ENCODE measurements at places on chromosomes 16 and 17.

DNA sequence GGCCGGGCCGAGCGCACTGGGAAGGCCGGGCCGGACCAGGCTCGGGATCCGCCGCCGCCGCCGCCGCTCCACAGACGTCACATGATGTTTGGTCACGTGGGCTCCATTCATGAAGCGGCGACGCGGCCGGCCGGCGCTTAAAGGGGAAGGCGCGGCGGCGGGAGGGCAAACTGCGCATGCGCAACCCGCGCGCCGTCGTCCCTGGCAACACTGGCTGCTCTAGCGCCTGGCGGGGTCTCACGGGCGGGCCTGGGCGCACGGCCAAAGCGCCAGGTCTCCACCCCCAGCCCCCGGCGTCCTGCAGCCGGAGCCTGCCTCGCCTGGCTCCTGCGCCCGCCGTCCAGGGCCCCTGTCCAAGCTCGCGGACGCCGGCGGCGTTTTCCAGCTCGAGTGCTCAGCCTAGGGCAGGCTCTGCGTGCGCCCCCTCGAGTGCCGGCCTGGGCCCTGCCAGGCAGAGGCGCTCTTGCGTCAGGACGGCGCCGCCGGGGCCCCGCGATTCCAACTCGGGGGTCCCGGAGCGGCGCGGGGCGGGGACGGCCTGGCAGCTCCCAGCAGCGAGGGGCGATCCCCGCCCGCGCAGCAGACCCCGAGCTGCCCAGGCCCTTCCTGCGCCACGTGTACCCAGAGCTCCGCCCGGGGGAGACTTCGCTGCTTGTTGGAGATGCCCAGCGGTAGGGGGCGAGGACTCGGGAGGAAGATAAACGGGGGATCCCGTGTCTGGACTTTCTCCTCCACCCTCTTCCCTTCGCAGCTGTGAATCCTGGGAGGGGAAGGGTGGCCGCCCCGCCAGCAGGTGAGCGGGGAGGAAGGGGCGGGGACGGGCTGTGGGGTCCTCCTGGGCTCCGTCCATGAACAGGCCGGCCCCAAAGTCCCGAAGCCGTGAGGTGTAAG is at the start of gene MAFG:
Gene MAFG, minus strand, starts transcription at position 83 of the 891 bp plus-strand sequence. CDS start 4,550 bp downstream, outside the sequence.
- peak; percentile 41 for DNase-seq

- DNase-seq: no peak
Observed at GRCh38 chr16:28267356-28267755, 25.0 kb upstream of the SBK1 start.

GRCh38 chr16:64778777-64779176 is 343.1 kb downstream of the CDH11 start:
- DNase-seq: no peak

DNA sequence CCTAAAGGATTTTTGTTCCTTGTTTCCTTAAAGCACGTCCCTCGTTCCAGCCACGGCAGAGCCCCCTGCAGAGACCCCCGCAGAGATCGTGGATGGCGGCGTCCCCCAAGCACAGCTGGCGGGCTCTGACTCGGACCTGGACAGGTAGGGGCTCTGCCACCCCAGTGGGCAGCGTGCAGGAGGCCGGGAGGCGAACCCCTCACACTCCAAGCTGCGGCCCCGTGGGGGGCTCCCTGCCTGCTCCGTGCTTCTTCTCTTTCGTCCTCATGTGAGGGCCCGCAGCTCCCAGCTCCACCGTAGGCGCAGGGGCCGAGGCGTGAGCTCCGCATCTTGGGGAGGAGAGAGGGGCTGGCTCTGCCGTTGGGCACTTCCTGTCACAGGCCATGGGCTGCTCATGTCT is 8.5 kb downstream of the TELO2 start:
- no peak for DNase-seq

DNA sequence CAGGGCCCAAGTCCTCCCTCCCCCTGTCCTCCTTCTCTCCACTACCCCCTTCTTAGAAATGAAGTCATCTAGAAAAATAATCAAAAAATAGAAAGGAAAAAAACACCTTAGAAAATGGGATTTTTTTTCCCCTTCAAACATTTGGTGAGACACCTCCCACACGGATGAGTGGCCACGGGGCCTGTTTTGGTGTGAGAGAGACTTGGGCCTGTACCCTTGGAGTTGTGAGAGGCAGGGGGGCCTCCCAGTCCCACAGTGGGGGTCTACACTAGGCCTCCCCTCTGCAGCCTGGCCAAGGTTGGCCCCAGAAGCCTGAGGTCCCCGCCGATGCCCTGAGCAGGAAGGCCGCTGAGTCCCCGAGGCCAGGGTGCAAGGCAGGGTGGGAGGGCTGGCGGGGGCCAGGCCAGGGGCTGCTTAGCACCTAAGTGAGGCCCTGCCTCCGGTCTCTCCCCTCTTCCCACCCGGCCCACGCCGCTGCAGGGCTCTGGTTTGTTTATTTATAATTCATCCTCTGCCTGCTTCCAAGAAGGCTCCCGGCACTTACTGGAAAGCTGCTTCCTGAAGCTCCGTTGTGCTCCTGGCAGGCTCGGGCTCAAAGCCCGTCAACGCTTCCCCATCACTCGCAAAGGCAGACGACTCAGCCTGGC is 26.4 kb downstream of the NPTX1 start:
- DNase-seq: no peak

GRCh38 chr17:62937606-62938005 is 28.4 kb upstream of the TANC2 start:
- DNase-seq: no peak

- no peak for DNase-seq
Observed at GRCh38 chr16:51701025-51701424, 550.0 kb upstream of the SALL1 start.

DNA sequence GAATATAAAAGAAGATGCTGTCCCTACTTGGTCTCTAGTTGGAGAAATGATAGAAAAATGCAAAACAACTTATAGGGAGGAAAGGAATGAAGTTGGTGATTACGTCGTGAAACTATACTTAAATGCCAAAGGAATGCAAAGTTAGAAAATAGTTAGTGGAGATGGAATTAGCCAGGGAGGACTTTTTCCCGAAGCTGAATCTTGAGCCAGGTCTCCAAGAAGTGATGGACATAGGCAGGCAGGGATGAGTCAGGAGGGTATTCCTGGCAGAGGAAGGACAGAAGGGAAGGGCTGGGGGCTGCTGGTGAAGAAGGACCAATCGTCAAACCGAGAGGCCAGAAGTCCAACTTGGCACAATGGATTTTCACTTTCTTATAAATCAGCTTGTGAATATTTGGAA is 1.8 kb downstream of the SNTB2 start:
- DNase-seq: no peak

Measured in HS-27A (cell line).